Fibroblast of skin of right quadriceps (primary cell): ENCODE measurements at places on chromosomes 2 and 18.

- DNase-seq = no peak
Measured at GRCh38 chr2:38560092-38560491, 42.6 kb downstream of the HNRNPLL start.

DNA sequence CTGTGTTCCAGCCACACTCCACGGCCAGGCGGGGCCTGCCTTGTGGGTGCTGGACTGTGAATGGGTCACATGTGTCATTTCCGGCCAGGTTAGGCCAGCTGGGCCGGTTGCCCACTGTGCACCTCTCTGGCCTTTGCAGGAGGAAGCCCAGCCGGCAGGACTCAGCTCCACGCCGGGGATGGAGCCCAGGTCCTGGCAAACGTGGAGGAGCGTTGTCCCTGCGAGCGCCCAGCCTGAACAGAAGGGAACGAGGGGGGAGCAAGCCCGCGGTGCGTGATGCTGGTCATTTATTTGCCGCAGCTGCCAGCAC is 152.9 kb downstream of the PXDN start:
- no peak for DNase-seq

- no peak for DNase-seq
Measured at GRCh38 chr18:75810516-75810915, 383.0 kb upstream of the SMIM21 start.

- DNase-seq = no peak
Measured at GRCh38 chr2:33020883-33021282, 74.1 kb downstream of the LTBP1 start.

- peak; percentile 84 for DNase-seq
Measured at GRCh38 chr2:46540496-46541331, 61.3 kb downstream of the TMEM247 start.

DNA sequence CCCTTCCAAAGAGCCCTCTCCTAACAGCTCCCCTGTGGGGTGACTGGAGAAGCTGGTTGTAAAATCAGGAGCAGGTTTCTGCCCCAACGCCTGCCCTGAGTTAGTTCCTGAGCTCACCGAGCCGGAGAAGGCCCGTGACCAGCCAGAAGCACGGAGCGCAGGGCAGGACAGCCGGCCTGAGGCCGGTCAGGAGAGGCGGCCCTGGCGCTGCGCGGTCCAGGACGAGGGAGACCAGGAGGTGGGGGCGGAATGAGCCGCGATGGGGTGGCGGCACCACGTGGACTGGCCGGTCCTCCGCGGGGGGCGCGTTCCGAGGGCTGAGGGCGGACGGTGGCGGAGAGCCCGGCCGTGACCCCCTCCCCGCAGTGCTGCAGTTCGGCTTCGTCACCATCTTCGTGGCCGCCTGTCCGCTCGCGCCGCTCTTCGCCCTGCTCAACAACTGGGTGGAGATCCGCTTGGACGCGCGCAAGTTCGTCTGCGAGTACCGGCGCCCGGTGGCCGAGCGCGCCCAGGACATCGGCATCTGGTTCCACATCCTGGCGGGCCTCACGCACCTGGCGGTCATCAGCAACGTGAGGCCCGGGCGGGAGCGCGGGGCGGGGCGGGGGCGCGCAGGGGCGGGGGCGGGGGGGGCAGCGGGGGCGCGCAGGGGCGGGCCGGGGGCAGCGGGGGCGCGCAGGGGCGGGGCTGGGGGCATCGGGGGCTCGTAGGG is 29.0 kb downstream of the ANO7 start:
- DNase-seq = peak; percentile 49

DNA sequence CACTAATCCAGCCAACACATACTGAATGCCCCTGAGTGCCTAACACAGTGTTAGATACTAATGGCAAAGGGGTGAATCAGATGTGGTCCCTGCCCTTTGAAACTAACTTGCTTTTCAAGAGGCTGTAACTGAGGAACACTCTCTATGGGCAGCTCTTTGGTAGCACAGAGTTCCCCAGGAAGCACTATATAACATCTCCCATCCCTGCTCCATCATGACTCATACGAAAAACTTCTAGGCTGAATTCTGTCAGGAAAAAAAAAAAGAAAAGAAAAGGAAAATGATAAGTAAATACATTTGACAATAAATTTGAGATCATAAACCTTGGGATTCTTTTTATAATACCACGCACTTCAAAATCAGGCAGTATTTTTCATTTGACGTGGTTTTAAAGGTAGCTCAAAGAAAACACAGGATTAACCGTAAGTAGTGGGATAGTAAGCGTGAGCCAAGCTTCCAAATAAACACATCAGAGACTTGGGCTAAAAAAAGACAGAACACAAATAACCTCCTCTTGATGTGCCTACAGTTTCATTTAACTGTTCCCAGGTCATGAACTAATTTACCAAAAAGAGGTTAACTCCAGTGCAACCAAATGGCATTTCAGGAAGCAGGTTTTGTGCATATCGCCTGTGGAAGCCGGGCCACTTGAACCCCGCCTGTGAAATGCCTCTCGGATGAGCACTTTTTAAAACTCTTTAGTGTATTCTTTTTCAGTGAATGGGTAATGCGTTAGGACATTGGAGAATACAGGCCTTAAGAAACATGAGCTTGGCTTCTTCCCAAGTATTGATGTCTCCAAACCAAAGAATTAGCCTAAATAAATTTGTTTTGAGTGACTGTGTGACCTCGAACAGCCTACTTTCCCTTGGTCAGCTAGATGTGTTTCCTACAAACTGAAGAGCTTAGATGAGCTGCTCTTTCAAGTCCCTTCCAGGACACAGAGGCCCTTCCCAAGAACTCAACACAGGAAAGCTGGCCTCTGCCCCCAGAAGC is 42.0 kb downstream of the RDH14 start:
- DNase-seq = peak; percentile 70

GRCh38 chr2:69080071-69080470 is 67.1 kb downstream of the ANTXR1 start:
- DNase-seq = no peak

DNA sequence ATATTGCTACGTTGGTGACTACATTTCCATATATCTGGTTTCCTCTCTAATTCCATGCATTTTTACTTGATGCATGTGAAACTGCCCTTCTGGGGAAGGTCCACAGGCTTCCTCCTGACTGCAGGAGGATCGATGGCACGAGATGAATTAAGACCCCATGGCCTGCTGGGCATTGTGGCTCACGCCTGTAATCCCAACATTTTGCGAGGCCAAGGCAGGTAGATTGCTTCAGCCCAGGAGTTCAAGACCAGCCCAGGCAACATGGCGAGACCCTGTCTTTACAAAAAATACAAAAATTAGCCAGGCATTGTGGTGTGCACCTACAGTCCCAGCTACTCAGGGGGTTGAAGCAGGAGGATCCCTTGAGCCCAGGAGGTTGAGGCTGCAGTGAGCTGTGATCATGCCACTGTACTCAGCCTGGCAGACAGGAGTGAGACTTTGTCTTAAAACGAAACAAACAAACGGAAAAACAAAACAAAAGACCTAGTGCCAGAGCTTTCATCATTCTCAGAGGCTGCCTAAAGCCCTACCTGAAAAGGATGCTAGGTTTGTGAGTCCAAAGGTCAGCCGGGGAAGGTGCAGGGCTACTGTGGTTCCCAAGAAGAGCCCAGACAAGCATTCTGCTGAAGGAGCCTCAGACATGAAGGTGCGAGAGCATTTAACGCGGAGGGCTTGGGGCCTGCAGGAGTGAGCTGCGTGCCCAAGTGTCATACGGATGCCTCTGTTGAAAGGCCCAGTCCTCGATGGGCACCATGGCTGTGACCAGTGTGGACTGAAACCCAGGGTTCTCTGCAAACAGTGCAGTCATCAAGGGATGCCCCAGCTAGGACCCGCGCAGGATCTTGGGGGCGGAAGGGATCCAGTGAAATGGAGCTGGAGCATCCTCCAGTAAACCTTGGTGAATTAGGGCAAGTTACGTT is 21.6 kb downstream of the GPR55 start:
- no peak for DNase-seq

- no peak for DNase-seq
Measured at GRCh38 chr18:56576826-56577573, 61.4 kb downstream of the TXNL1 start.

DNA sequence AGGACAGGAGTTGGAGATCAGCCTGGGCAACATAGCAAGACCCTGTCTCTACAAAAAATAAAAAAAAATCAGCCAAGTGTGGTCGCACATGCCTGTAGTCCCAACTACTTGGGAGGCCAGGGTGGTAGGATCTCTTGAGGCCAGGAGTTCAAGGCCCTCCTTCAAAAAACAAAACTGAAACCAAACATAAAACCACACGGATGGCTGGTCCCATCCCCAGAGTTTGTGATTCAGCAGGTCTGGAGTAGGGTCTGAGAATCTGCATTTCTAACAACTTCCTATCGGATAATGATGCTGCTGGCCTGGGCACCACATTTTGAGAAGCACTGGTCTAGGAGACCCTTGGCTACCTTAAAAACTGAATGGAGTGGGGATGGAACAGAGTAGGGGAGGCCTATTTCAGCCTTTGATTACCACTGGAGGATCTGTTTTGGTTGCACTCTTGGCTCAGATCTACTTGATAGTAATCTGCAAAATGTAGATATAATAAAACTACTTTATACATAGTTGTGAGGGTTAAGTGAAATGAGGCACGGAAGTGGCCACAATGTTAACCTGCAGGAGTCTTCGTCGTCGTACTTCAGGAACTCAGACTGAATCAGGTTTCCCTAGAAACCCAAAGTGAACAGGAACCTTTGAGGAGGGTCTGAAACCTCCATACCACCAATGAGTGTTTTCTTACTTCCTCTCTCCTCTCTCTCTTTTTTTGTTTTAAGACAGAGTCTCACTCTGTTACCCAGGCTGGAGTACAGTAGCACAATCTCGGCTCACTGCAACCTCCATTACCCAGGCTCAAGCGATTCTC is 25.5 kb upstream of the NFE2L2 start:
- DNase-seq = no peak

DNA sequence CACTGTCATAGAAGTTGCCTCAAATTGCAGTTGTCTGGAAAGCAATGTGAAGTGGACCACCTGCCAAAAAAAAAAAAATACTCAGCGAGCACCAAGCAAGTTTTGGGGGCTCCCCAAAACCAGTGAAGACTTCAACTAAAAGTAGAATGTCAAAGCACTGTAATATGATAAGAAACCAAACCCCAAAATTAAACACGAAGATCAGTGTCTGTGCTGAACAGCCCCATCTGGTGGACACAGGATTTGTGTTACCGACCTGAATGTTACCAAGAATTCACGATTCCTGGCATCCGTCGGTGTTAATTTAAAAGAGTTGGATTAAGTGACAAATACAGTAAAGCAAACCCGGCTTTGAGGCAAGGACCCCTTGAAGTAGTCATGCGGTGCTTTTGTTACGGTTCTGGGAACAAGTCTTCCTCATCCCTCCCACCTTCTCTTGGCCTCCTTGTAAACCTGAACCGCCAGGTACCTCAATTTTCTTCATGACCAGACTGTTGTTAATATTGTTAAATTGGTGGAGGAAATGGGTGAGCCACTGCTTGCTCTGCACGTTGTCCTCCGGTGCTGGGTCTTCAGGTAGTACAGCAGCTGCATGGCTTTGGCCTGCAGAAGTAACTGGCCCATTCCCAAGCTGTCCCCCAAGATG is 31.3 kb upstream of the SSB start:
- DNase-seq = peak; percentile 50

DNA sequence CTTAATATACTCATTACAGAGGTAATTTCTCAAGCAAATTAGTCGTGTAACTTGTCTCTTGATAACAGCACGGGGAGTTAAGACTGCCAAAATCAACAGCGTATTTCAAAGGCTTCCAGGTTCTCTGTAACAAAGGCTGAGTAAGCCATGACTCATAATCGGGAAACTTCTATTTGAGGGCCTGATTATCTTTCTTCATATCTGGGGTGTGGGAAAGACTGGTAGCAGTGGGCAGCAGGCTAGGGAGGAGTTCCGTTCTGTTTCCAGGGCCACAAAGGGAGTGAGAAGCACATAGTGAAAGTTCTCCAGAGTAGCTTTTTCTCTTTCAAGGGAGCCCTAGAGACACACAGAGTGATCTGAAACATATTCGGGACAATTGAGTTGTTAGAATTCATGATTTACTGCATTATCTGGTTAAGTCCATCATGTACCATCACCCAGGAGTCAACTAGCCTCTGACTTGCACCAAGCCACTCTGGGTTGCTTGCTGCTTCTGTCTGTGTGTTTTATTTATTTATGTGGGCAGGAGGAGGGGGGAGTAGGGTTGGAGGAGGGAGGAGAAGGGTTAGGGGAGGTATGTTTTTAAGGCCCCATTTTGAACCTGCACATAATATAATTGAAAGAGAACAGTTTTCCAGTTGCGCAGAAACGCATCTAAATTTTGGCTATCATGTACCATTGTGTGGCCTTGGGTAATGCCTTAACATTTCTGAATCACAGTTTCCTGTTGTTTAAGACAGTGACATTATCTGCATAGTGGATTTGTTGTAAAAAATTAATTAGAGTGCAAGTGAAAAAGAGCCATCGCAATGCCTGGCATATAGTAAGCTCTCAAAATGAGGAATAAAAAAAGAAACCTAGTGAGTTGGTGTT is 80.5 kb upstream of the ITPRID2 start:
- peak; percentile 76 for DNase-seq

GRCh38 chr18:55272510-55273243 is 313.4 kb upstream of the CCDC68 start:
- peak; percentile 87 for DNase-seq

DNA sequence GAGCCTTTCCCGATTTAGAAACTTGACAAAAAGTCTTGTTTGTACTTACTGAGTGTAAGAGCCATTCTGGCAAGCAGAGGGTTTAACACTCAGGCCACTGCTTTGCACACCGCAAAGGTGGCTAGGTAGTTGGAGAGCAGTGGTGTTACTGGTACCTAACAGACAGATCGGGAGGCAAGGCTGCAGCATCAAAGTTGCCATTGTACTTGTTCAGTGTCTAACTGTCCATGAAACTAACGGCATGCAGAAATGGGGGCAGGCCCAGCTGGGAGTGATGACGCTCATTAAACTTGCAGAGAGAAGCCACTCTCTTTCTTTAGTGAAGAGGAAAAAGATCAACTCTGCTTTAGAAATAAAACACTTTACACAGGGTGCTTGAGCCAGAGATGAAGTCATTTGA is 10.1 kb downstream of the GPR39 start:
- DNase-seq = no peak

GRCh38 chr2:39703181-39703872 is 37.6 kb downstream of the TMEM178A start:
- DNase-seq = no peak

- DNase-seq = no peak
Measured at GRCh38 chr2:239828192-239828972, 196.8 kb downstream of the NDUFA10 start.

- no peak for DNase-seq
Measured at GRCh38 chr2:121128741-121129659, 156.0 kb downstream of the TFCP2L1 start.

- DNase-seq = no peak
Measured at GRCh38 chr2:226136739-226137138, 662.9 kb downstream of the IRS1 start.

- no peak for DNase-seq
Measured at GRCh38 chr2:216687646-216688045, 7.7 kb downstream of the IGFBP5 start.

DNA sequence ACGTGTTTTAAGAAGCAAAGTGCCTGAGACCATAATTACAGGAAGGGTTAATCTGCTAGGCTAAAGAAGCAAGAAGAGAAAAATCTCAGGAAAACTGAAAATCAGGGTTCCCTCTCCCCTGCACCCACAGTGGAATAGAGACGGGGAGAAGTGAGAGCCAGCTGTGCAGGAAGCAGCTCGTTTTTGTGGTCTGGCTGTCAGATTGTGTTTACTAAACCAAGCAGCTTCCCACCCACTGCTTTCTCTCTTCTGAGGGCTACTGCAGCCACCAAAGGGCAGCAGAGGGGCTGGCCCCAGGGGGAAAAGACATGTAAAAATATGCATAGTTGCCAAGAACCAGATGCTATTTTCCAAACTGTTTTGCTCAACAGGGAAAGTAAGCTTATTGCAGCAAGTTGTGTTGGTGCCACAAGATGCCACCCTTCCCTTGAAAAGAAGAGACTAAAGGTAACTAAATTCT is 72.6 kb upstream of the THUMPD2 start:
- peak; percentile 82 for DNase-seq
